ENCODE measurements at places on chromosomes 11 and 22. TPM values are rescaled to one million over a fixed set of nuclear protein-coding genes. Genes with fewer than 3 reads are reported as not detected.

The TTC17 gene
- 56.7 TPM for total RNA-seq

- no peaks in the 10 kb centered on the region for H3K4me1 ChIP-seq
- H3K27ac ChIP-seq = no peak overlapping the region
- no peaks in the 10 kb centered on the region for H3K27me3 ChIP-seq
- no peak overlapping the region for H3K4me3 ChIP-seq
- no peak for DNase-seq
- H3K36me3 ChIP-seq = no peaks in the 10 kb centered on the region
Observed at GRCh38 chr11:27020751-27021150, 19.9 kb upstream of the BBOX1 start.

The APOA4 gene
- not detected for total RNA-seq

DNA sequence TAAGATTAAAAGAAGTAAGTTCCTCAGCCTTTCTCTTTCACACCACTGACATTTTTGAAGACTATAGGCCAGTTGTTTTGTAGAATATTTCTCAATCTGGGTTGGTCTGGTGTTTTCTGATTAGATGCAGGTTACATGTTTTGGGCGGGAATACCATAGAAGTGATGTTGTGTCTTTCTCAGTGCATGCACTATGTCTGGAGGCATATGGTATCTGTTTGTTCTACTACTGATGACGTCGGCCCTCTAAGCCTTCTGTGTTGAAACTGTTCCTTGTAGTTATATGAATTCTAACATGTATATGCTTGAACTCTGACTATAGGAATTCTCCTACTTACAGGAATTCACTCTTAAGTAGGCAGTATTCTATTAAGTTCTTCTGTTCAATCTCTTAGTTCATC lies 21.6 kb downstream of the ZFTA start:
- H3K4me3 ChIP-seq = no peak overlapping the region
- H3K4me1 ChIP-seq = no peaks in the 10 kb centered on the region
- H3K27ac ChIP-seq = no peak overlapping the region
- DNase-seq = no peak

DNA sequence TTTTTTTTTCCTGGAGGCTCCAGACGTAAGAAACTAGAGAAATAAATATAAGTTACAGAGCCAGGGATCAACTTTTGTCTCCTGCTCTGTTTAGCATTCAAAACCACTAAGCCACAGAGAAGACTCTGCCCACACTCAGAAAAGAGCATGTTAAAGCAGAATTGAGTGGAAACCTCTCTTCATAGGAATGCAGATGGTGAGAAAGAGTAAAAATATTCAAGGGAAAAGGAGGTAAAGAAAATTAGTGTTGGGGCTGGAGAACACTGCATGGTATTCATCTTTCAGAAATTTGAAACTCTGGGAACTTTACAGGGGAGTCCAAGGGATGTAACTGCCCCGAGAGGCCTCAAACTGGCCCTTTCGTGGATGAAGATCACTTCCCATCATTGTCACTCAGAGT lies 65.1 kb downstream of the CLMP start:
- DNase-seq = peak; percentile 91
- no peak overlapping the region for H3K4me3 ChIP-seq
- no peaks in the 10 kb centered on the region for H3K36me3 ChIP-seq
- peak overlapping the region; percentile 82 for H3K27ac ChIP-seq
- no peaks in the 10 kb centered on the region for H3K27me3 ChIP-seq

Measured in astrocyte (in vitro differentiated cells and primary cell).